ENCODE measurements at places on chromosomes 12 and 14.

GRCh38 chr12:9065607-9065856 lies 50.2 kb downstream of the A2M start:
- DNase-seq, result no peak

DNA sequence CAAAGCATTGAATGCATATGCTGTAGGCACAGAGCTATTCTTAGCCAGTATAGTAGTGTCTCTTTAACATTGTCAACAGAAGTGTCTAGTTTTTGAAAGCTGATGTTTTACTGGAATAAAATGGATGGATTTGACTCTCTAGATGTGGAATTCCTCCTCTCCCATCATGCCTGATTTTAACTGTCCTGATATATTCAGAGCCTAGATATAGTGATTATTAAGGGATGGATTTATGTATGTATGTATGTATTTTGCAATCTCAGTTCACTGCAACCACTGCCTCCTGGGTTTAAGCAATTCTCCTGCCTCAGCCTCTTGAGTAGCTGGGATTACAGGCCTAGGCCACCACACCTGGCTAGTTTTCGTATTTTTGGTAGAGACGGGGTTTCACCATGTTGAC lies 144.8 kb upstream of the NAV3 start:
- DNase-seq, result no peak

DNA sequence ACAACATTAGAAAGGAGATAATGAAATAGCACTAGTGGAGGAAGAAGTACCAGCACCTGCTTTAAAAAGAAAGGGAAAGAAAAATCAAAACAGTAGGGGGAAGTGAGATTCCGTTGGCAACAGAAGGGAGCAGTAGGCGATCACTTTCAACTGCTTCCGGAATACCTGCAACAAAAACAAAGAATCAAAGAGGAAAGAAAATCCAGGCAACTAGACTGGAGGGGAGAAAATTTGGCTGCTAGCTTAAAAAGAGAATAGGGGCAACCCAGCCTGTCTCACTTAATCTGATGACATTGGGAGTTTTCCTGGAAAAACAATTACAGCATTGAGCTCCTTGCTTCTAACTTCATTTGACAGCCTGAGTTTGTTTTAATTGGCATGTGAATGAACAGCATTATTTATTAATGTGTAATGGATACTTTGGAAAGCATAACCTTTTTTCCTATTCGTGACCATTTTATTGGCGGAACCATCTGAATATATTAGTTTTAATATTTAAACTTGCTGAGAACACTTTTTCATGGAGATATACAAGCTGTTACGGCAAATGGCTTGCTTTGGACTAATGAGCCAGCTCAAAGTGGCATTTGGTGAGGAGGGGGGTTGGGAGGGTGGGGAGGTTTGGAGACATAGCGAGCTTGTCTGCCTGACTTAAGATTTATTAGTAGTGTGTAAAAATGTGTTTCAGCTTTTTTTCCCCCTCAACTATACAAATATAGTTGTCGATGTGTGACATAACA lies 2.5 kb upstream of the DACT1 start:
- no peak for DNase-seq

- DNase-seq, result no peak
Observed at GRCh38 chr12:49021292-49021915, 2.8 kb upstream of the PRKAG1 start.

GRCh38 chr14:68951035-68951797 lies 27.9 kb downstream of the ACTN1 start:
- DNase-seq, result no peak

DNA sequence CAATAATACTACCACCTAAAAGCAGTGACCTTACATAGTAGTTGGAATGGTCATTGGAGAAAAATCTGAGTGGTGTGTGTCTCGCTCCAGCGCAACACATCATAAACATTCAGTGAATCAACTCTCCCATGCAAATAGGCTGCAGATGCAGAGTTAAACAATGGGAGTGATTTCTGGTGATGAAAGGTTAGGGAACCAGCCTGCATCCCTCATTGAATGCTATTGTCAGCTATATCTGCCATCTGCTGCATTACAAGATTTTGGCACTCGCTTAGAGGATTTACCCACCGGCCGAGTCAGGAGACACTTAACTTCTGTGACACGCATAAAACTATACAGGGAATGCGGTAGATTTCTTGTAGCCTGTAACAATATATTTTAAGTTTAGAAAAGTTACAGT lies 900.9 kb downstream of the FLRT2 start:
- DNase-seq, result no peak
